ENCODE measurements at places on chromosomes 2 and 18.

- DNase-seq: no peak
These were observed 37.4 kb upstream of the SLC9A2 start for GRCh38 chr2:102581911-102582310.

- DNase-seq: no peak
These were observed 291.6 kb downstream of the ALPK2 start for GRCh38 chr18:58337285-58337684.

DNA sequence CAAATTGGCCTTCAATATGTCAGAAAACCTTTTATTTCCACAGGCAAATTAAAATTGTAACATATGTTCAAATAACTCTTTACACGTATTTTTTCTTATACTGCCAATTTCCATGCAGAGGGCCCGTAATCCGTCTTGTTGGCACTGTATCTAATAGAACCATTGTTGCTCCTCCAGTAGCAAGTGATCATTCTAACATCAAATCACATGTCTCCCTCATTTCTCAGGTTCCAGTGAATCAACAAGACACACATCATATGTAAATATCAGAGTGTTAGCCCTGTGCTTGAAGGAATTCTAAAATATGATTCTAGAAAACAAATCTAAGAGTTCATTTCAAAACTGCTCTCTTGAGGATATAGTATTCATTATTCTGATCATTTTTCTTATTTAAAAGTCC lies 834.3 kb downstream of the LRRTM4 start:
- DNase-seq: no peak

- no peak for DNase-seq
These were observed 27.7 kb upstream of the MAPRE3 start for GRCh38 chr2:26942543-26943295.

DNA sequence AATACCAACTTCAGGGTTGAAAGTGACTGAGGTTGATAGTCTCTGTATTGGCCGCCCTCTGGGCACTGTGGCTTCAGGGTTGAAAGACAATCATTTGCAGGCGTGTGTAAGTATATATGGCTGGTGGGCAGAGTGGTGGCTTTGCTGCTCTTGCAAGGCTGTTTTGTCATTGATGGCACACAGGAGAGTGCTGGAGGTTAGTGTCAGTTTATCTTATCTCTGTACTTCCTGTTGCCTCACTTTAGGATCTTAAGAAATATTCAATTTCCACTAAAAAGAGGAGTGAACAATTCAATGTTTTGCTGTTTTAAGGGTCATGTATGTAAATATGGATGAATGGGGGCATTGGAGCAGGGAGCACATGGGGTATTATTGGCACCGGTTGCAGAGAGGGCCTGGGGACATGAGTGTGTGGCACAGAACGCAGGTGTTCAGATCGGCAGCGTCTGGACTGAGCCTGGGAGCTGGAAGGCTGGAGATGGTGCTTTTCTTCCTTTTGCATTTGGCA lies 51.5 kb downstream of the NCK2 start:
- no peak for DNase-seq

DNA sequence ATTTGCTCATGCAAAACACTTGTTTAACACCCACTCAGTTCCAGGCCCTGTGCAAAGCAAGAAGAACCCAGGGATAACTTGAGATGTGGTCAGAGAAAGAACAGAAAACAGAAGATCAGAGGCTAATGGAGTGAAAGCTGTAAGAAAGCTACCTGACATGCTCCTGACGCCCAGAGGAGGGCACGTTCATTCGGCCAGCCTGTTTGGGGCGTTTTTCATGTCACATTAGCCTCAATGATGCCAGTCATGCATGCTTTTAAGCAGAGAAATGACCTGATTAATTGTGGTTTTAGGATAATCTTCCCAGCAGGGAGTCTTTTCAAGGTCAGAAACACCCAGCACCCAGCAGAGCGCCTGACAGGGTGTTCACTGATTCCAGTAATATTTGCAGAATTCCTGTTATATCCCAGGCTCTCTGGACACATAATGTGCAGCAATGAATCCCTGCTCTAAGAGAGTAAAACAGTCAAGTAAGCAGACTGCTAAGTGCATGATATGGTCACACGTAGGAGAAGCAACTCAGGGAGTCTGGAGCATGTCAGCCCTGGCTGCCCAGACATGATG lies 320.0 kb downstream of the LRATD1 start:
- DNase-seq: no peak

DNA sequence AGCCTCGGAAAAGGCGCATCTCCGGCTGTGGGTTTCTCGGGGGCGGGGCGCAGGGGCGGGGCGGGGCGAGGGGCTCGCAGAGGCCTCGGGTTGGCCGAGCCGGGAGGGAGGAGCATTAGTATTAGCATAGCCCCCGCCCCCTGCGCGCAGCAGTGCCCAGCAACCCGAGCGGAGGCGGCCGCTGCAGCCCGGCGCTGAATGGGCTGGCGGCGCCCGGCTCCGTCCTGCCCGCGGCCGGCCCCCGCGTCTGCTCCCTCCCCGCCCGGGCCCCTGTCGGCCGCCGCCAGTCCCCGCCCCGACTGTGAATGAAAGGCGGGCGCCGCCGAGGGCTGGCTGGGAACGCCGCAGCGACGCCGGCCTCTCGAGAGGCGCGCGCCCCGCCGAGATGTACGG lies at the start of gene EFR3B:
Gene EFR3B (plus strand): TSS at position 149 of the 393 bp plus-strand sequence. CDS start 237 bp downstream, at position 386.
- DNase-seq: peak; percentile 87

GRCh38 chr2:128219891-128220290 lies 98.8 kb downstream of the HS6ST1 start:
- DNase-seq: no peak

DNA sequence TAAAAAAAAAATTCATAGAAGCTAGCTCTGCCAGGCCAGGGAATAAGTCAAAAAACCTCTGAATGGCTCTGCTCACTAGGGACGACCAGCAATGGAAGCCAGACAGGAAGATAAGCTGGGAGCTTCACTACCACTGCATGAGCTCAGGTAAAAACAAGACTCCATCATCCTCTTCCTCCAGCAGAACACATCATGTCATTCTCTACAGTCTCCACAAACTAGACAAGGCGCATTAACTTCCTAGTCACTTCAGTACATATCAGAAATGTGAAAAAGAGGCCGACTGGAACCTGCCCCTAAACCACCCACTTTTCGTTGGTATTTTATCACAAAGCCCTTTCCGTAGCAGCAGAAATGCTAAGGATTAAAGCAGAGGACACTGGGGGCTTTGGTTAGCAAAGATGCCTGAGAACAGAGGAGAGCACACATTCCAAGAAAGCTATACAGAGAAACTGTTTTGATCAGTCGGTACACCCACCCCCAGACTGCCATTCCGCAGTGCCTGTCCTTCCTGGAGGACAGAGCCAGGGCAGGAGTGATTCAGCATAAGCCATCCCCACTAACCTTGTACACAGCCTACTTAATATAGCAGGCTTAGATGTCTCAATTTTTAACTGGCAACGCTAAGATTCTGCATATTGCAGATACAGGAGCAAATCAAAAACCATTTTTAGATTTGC lies 53.4 kb downstream of the AAK1 start:
- no peak for DNase-seq

DNA sequence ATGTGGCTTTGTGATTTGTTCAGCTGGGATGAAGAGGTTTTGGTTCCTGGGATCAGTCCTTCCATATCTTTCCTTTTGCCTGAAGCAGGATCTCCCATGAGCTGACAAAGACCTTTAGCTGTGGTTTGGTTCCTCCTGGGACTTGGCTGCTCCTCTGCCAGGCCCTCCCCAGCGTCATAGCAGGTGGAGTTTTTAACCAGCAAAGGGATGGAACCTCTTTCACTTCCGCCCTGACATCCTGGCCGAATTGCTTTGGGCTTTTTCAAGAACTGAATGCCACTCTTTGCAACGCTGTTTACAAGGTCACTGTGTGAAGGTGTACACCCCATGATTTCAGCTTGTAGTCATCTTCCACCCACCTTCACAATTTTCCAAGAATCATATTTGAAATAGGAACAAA lies 390 bp downstream of the PCARE start:
- no peak for DNase-seq

- DNase-seq: no peak
These were observed 308.2 kb downstream of the PIEZO2 start for GRCh38 chr18:10841203-10841602.

- DNase-seq: no peak
These were observed 164.8 kb downstream of the RIT2 start for GRCh38 chr18:42950732-42951131.

DNA sequence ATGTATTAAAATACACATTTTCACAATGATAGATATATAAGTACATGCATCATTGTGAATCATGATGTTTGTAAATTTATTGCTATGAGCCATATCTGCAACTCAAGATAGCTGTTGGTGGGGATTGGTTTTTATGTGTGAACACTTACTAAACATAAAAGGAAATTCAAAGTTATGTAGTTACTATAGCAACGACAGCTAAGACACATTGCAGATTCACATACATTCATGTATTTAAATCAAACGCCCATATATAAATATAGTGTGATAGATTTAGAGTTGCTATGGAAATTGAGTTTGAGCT lies 65.6 kb downstream of the MAPRE2 start:
- no peak for DNase-seq

DNA sequence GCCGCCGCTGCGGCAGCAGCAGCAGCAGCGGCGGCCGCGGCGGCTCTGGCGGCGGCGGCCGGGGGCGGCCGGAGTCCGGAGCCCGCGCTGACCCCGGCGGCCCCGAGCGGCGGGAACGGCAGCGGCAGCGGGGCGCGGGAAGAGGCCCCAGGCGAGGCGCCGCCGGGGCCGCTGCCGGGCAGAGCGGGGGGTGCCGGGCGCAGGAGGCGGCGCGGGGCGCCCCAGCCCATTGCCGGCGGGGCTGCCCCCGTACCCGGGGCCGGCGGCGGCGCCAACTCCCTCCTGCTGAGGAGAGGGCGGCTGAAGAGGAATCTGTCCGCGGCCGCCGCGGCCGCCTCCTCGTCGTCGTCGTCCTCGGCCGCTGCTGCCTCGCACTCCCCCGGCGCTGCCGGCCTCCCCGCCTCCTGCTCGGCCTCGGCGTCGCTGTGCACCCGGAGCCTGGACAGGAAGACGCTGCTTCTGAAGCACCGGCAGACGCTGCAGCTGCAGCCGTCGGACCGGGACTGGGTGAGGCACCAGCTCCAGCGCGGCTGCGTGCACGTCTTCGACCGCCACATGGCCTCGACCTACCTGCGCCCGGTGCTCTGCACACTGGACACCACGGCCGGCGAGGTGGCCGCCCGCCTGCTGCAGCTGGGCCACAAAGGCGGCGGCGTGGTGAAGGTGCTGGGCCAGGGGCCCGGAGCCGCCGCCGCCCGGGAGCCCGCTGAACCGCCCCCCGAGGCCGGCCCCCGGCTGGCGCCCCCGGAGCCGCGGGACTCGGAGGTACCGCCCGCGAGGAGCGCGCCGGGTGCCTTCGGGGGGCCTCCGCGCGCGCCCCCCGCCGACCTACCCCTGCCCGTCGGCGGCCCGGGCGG lies 646 bp downstream of the PHLPP1 start:
- no peak for DNase-seq

DNA sequence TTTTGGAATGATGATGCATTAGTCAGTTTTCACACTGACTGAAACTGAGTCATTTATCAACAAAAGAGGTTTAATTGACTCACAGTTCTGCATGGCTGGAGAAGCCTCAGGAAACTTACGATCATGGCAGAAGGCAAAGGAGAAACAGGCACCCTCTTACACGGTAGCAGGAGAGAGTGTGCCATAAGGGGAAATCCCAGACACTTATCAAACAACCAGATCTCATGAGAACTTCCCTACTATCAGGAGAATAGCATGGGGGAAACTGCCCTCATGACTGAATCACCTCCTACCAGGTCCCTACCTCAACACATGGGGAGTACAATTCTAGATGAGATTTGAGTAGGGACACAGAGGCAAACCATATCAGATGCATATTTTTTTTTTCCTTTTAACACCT lies 504.5 kb upstream of the VRK2 start:
- DNase-seq: no peak

DNA sequence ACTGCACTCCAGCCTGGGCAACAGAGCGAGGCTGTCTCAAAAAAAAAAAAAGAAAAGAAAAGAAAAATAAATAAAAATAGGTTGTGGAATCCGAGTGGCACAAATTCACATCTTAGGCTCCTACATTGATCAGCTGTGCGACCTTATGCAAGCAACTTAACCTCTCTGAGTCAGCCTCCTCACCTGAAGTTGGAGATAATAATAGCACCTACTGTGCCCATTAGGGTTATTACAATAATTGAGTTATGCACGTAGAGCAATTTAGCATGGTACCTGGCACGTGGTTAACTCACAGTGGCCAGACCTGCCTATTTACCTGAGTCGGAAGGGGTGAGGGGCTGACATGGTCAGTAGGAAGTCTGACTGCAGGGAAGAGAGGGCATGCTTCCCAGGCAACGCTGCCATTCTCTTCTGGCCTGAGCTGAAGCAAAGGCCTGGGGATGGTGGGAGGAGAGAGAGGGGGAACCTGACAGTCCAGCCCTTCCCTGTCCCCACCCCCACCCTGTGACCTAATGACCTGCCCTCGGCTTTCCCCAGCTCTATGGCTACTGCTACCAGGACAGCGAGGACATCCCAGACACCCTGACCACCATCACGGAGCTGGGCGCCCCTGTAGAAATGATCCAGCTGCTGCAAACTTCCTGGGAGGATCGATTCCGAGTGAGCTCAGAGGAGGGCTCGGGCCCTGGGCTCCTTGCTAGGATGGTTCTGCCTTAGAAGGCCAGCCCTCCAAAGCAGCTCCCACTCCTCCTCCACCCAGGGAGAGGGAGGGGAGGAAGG lies 5.1 kb downstream of the PKDCC start:
- no peak for DNase-seq

- no peak for DNase-seq
These were observed 253.5 kb upstream of the ATP5MC3 start for GRCh38 chr2:175435012-175435411.

GRCh38 chr2:229343661-229344060 lies 72.6 kb upstream of the PID1 start:
- no peak for DNase-seq

DNA sequence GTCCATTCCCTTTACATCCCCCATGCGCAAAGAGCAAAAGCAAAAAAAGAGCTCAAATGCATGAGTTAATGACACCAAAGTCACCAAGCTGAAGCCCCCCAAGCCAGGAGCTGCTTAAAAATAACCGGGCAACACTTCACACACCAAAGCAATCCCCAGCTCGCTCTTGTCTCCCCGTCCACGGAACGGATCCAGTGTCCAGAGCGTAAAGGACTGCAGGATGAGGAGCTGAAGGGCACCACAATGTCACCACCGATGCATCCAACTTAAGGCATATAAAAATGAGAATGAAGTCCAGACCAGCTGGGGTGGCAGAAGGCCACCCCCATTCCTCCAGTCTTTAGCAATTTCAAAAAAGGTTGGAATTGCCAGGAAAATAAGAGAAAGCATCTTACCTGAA lies 8.7 kb downstream of the SMAD7 start:
- no peak for DNase-seq
